ENCODE measurements at places on chromosomes 5 and 9.

- DNase-seq: no peak
These were observed 287.1 kb upstream of the CDH9 start for GRCh38 chr5:27325513-27325912.

GRCh38 chr5:138663009-138663408 lies 87.8 kb upstream of the HSPA9 start:
- DNase-seq: peak; percentile 15

DNA sequence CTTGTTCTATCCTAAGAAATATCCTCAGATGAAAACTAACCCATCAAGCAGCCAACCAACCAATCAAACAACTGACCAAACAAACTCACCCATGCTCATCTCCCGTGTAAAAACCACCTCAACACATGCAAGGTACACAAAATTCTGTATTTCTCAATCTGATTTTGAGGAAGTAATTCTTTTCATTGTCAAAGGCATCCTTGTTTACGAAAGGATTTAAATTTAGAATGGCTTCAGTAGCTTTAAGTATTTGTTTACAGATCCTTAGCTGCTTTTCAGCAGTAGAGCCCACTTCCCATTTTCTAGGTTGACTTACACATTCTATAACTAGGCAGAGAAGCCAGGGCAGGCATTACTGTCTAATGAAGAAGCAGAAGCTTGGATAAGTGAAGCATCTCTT lies 78.6 kb downstream of the NTRK2 start:
- DNase-seq: no peak

DNA sequence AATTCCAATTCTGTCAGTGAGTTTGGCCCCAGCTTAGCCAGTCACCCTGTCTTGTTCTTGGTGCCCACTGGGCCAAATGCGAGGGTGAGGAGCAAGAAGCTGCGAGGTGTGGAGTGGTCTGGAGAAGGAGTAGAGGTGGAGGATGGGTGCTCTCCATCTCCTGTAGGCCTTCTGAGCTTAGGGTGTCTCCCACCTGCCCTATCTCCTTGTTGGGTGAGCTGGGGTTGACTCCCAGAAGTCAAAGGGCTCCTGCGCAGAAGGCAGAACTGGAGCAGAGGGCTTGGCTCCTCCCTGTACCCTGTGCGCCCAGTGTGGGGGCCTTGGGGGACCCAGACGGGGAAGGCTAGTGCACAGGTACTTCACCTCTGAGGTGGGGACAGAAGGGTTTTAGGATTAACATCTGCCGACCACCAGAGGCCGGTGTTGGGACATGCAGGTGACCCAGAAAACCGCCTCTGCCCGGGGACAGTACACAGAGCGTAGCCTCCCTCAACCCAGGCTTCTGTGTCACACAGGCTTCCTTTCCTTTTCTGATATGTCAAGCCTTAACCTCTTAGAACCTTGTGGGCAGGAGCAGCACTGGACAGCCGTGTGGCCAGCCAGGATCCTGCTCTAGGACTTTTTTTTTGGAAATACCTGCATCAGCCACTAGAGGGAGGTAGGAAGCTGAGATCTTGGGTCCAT lies 16.9 kb downstream of the IL5 start:
- DNase-seq: no peak

DNA sequence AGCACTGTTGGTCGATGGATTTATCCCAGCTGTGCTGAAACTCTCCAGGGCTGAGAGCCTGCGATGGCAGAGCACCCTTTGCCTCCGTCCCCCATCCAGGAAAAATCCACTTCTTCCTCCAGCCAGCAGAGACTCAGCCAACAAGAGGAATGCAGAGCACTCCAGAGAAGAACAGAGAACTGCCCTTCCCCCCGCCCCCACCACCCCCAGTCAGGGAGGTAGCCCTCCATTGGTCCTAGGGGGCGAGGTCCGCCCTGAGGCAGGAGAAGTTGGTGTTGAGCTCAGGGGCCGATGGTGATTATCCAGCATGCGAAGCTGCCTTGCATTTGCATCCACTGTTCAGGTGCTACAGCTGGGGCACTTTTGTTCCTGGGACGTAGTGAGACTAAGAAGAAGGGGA lies 9.0 kb downstream of the TLX3 start:
- DNase-seq: no peak

- no peak for DNase-seq
These were observed 169.1 kb downstream of the DMRT2 start for GRCh38 chr9:1219284-1219683.

DNA sequence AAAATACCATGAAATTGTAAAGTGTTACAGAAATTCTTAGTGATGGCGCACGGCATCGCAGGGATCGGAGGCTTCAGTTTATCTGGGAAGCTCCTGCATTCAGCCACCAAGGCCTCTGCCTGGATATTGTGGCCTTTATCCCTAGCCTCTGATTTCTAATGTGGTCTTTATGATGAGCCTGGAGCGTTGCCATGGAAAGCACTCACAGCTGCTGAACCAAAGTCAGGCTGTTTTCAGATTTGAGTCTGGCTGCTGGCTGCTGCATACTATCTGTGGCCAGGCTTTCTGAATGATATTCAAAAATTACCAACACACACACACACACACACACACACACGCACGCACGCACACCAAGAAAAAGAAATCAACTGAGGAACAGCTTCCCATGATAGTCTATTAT lies 101.1 kb upstream of the ZNF366 start:
- peak; percentile 49 for DNase-seq

DNA sequence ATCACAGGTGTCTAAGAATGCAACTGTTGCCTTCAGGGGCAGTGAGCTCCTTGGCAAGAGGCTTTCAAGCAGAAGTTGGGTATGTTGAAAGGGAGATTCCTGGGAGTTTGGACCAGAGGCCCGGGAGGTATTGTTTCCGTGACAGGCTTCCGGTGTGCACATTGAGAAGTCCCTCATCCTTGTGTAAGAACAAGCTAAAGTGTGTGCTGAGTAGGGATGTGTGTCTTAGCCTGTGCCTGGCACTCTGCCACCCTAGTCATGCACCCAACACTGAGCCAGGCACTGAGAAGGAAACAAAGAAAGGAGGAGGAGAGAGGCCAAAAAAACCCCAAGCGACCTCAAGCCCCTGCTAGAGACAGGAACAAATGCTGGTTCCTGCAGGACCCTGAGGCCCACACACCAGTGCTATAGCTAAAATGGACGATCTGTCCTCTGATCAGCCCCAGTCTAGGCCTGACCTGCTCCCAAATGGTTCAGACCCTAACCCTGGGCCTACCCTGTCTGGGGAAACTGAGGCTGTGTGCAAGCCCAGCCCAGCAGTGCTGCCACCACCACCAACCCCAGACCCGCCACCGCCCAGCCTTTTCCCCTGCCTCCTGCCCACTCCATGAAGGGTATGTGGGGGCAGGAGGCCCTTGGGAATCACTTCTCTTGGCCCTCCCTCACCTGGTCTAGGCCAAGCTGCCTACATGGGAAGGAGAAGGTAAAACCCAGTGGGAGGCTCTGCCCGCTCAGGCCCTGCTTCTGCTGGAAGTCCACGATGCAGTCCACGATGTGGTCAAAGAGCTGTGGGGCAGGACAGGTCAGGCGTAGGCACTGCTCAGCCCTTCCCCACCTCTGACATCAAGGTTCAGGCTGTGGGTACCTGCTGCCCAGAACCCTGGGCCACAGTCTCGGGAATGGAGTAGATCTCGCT lies 12.6 kb downstream of the HK3 start:
- no peak for DNase-seq

DNA sequence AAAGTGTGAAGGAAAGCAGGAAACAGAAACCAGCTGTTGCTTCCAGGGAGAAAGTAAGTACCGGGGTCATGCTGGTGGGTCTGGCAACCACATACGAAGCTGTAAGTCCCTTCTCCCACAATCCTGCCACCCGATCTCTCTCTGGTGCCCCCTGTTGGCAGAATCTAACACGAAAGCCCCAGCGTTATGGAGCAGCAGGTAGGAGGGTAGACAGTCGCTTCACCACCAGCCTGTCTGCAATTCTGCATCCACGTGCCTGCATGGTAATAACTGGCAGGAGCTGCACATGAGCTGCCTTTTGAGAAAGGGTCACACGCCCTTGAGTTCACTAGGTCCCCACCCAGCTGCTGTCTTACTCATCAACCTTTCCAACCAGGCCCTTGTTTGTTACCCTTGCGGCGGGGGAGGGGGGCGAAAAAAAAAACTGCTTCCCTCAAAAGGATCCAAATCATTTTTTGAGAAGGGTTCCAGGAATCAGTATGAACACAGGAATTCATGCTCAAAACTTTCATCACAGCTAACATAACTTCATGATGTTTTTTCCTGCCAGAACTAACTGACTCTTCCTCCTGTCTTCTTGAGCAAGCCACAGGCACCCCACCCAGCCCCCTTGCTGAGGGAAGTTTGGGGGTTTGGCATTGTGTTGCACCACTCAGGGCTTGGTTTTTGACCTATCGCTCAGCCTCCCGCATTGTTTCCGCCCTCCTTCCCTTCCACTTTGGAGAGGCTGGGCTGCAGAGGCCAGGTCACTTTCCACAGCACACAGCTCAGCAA lies 19.6 kb upstream of the TMEM252 start:
- DNase-seq: peak; percentile 55

DNA sequence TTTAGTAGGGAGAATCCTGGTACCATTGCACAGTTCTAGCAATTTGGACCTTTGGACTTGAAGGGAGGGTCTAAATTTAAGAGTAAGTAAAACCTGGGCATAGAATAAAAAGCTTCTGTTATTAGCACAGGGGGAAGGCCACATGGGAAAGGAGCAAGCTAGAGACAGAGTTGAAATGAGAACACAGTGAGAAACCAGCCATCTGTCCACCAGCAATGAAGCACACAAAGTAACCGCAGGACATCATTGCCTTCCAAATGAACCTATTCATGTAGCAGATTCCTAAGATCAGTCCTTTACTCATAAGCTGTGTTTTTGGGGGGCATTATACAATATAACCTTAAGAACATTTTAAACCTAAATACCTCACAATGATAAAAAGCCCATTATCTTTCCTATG lies 407.4 kb downstream of the HCN1 start:
- no peak for DNase-seq

DNA sequence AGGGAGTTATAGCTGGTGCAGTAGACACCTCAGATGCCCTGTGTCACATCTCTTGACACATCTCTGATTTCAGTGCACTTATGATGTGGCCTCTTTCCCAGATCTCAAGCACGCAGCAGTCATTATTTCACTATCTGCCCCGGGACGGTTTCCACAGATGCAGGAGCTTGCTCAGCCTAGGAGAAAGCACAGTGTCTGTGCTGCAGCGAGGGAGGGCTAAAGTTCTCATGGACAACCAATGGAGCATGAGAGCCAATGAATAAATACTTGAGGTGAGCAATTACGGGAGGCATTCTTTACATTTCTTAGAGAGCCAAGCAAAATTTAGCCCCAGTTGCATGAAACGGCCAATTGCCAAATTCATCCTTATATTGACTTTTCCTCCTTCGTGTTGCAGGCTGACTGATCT lies 7.4 kb upstream of the MOB3B start:
- no peak for DNase-seq

- no peak for DNase-seq
These were observed 115.0 kb upstream of the HAND1 start for GRCh38 chr5:154593071-154593470.

- DNase-seq: no peak
These were observed 846.3 kb downstream of the TLE1 start for GRCh38 chr9:80843028-80843427.

All from heart left ventricle (tissue), 16 donors.